ENCODE measurements at places on chromosomes 13 and 19.

- DNase-seq = no peak
Observed at GRCh38 chr19:6260912-6261650, 18.7 kb downstream of the MLLT1 start.

GRCh38 chr19:53908935-53909415 is at the start of gene CACNG7:
Gene CACNG7 (plus strand): TSS chr19:53909278. CDS start chr19:53912832, 3,554 bp downstream.
- DNase-seq = no peak

DNA sequence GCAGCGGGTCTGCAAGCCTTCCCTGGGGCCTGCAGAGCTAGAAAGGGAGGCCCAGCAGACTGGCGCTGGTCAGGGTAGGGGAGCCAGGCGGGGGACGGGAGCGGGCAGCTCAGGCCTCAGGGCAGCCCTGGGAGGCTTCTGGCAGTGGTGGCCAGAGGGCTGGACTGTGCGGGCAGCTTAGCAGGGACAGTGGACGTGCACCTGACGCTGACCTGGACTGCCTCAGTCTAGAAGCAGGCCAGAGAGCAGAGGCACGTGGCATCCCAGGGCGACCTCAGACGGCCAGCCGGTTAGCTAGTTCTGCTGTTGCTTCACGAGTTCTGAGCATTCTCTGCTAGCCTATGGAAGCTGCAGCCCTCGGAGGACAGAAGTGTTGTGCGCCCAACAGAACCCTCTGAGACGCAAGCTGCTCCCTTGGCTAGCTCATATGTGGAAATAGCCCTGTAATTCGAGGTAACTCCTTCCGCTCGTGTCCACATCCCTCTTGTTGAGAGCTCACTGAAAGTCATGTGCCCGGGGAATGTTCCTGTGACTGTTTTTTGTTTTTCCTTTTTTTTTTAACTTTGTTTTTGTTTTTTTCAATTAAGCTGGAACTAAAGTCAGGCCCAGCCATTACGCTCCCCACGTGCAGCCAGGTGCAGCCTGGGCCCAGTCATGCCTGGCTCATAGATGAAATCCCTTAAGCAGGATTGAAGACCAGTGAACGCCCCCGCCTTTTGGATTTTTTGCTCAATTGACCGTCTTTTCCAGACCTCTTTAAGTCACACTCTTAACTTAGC is 1.9 kb upstream of the FAM174C start:
- DNase-seq = no peak

DNA sequence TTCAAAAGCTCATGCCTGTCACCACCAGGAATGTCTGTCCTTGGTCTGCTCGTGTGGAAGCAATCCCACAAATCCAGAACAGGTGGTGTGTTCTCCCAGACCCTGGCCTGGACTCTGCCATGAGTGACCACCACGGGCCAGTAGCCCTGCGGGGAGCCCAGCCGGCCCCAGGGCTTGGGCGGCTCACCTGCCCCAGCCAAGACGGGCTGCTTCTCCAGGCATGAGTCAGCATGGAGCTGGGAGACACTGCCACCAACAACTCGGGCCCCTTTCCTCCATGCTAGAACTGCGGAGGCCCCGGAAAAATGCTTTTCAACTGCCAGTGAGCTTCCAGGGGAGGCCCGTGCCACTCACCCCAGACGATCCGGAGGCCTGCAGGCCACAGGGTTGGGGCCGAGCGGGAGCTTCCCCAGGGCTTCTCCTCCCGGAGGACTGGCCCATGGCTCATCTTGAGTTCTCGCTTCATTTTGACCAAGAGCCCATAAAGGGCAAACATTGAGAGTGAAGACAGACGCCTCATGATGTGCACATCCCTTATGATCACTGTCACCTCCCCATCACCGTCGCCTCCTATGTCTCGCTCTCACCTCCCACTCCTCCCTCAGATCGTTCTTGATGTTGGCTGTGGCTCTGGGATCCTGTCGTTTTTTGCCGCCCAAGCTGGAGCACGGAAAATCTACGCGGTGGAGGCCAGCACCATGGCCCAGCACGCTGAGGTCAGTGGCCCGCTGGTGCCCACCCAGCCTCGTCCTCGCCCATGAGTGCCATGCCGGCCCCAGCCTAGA is 16.7 kb downstream of the YIPF2 start:
- no peak for DNase-seq

- DNase-seq = peak; percentile 49
Observed at GRCh38 chr13:114109641-114110041, 22.8 kb downstream of the RASA3 start.

GRCh38 chr19:53868091-53868891 is 608 bp downstream of the MYADM start:
- peak; percentile 83 for DNase-seq

- DNase-seq = no peak
Observed at GRCh38 chr13:67554746-67555452, 324.8 kb upstream of the PCDH9 start.

DNA sequence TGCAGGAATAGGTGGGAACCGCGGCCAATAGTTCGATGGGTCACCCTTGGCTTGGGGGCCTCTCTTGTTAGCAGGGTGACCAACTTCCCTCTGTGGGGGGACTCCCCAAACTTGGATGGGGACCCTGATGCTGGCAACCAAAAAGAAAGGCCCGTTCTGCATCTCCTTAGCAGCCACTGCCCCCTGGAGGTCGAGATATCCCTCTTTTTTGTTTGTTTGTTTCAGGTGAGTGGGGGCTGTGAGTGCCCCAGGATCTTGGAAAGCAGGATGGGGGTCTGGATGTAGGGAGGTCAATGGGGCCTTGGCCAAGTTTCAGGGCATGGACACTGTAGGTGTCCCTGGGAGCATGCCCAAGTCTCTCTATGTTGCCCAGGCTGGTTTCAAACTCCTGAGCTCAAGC is 7.7 kb upstream of the CRTC1 start:
- no peak for DNase-seq

GRCh38 chr13:113168211-113168610 is 9.8 kb downstream of the PROZ start:
- no peak for DNase-seq

DNA sequence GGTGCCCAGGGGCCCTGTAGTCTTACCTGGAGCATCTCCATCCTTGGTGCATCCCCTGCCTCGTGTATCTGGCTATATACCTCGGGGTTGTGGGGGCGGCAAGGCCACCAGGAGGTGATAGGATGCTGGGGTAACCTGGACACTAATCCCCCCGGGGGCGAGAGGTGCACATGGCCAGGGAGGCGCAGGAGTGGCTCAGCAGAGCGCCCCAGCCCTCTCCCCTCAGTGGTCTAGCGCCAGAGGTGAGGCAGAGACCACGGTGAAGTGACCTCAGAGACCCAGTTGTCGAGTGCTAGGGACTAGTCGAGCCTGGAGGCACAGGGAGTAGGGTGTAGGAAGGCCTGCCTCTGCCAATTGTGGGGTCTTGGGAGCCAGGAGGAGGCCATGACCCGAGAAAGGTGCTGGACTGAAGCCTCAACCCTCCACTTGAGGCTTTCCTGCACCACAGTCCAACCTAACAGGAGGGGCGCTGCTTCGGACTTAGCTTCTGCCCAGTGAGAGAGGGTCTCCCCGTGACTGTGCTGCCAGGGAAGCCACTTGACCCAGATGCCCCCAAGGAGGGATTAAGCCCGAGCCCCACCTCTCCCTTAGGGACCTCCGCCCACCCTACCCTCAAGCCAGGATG is at the start of gene LHB:
Gene LHB, minus strand, starts transcription at position 51 of the 625 bp plus-strand sequence. Its CDS starts 10 bp downstream, at position 41.
- DNase-seq = no peak

DNA sequence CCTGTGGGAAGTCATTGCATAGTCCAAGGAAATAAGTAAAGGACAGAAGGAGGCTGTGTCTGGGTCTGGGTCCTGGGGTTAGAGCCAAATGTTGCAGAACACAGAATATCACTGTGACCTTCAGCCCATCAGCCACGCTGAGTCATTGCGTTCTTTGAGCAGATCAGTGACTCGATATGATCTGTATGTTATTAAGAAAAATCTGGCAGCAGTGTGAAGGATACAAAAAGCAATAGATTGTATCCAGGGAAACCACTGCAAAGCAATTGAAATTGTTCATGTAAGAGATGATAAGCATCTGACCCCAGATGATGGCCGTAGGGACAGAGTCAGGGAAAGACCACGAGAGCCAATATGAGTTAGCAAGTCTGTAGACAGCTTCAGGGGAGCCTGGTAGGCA is 1575.1 kb upstream of the SLC10A2 start:
- no peak for DNase-seq

DNA sequence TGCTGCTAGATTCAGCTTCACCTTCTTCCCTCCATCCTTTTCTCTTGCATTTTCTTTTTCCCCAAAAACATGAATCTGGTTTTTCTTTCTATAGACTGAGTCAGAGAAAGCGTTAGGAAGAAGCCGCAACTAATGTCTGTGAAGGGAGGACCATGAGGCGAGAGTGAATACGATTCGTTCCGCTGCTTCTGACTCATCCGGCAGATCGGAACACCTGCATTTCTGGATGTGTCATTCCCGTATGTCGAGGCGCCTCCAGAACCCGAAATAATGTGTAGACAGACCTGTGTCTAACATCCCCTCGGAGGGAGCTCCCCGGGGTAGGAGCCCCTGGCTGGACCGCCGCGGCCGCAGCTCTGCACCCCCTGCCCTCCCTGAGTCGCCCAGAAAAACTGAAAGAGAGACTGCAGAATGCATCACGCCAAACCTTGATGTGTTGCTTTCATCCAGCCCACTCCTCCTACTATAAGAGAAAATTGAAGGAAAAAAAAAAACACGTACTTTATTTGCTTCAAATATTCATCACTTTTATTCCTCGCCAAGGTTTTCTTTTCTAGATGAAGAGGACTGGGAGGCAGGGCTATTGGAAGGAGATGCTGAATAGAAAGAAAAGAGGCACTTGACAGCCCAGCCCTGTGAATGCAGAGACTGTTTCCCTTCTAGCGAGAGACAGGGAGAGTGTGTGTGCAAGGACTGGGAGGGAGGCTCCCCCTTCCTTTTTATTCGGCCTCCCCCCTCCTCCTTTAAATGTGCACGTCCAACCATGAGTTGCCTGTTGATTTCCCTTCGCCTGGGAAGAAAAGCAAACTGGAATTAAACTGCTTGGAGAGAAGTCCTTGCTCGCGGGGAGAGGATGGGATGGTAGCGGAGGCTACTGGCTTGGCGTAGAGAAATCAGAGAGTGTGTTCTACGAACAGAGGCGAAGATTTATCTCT is 616 bp upstream of the PCDH17 start:
- DNase-seq = peak; percentile 71

- no peak for DNase-seq
Observed at GRCh38 chr13:45584816-45585215, 30.7 kb downstream of the ERICH6B start.

- DNase-seq = no peak
Observed at GRCh38 chr13:33025220-33025744, 9.1 kb downstream of the KL start.

DNA sequence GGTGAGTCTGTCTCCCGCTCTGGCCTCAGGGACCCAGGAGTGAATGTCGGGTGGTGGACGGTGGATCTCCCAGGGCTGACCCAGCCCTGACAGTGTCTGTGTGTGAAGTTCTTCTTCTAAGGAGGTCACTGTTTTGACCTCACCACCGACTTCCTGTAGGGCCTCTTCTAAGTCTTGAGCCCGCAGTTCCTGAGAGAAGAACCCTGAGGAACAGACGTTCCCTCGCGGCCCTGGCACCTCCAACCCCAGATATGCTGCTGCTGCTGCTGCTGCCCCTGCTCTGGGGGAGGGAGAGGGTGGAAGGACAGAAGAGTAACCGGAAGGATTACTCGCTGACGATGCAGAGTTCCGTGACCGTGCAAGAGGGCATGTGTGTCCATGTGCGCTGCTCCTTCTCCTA is at the start of gene SIGLEC7:
Gene SIGLEC7, plus strand, starts transcription at position 183 of the 400 bp plus-strand sequence. Its CDS starts 69 bp downstream, at position 252.
- DNase-seq = no peak

- no peak for DNase-seq
Observed at GRCh38 chr13:91122766-91123165, 224.7 kb upstream of the MIR17HG start.

DNA sequence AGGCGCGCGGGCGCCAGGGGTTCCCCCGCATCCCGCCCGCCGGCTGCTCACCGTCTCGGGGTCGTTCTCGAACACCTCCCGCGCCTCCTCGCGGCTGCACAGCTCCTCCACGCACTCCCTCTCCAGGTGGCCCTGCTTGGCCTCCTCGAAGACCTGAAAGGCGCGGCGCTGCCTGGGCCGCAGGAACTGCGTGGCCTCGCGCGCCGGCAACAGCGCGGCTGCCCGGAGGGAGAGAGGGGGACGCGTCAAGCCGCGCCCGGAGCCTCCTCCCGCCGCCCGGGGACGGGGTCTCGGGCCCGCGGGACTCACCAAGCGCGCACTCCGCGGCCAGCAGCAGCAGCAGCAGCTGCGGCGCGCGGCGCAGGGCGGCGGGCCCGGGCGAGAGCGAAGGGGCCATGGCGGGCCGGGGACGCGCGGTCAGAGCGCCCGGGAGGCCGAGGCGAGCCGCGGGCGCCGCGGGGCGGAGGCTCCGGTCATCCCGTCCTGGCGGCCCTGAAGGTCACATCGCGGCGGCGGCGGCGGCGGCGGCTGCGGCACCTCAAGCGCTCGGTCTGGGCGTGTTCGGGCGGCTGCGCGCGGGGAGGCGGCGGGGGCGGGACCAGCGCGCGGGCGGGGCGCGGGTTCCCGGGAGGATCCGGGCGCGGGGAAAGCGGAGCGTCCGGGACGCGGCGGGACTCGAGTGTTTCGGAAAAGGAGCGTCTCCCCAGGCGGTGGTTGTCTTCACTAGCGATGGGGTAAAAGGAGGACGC is at the start of gene GAS6:
Gene GAS6, minus strand, starts transcription at position 553 of the 749 bp plus-strand sequence. Its CDS starts 156 bp downstream, at position 397.
- DNase-seq = peak; percentile 53

DNA sequence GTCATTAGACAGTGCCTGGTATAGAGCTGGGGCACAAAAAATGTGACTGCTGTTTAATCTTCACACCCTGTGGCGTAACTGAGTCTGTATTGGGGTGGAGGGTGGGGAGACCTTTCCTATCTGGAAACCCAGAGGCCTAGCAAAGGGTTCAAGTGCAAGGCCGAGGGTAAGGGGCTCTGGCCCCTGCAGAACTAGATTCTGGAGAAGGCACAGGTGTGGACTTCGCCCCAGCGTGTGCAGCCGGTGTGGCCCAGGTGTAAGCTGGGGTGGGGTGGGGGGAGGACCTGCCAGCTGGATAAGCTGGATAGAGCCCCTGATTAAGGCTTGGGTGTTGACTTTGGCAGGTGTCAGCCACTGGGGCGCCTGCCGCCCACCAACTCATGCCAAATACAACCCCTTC is 1.3 kb downstream of the RAB3D start:
- DNase-seq = no peak

- no peak for DNase-seq
Observed at GRCh38 chr13:36673352-36673751, 468 bp upstream of the SERTM1 start.

- DNase-seq = no peak
Observed at GRCh38 chr13:62626771-62627170, 1211.1 kb upstream of the PCDH20 start.

- DNase-seq = no peak
Observed at GRCh38 chr13:92122186-92122853, 723.9 kb downstream of the GPC5 start.

DNA sequence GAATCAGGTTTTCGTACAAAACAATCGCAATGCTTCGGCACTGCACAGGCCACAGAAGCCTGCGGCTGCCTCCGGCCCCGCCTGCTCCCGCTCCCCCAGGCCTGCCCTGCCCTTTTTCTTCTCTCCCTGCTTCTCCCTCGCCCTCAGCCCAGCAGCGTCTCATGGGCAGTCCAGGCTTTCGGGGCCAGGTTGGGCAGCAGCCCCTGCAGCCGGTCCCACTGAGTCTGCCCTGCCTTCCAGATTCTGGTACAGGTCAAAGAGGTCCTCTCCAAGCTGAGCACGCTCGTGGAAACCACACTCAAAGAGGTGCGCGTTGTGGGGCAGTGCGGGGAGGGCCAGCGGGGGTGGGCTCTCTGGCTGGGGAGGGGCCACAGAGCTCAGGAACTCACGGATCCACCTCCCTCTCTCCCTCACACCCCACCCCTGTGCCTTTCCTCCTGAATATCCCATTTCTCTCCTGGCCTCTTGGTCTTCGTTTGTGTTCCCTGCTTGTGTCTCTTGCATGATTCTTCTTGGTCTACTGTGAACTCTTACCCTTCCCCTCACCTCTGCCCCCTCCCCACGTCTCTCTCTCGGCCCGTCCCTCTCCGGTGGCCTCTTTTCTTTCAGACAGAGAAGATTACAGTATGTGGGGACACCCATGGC is 30.1 kb downstream of the CCDC8 start:
- no peak for DNase-seq

Measured in right forelimb (tissue), 1 donor.